PC-9 (cell line): ENCODE measurements at places on chromosomes 11 and 22. TPM values are rescaled to one million over a fixed set of nuclear protein-coding genes. Genes with fewer than 3 reads are reported as not detected.
A peak's percentile ranks its signal among the peaks of the same experiment; 100 is the strongest.

CTNND1 gene
- total RNA-seq = 340 and 413 TPM in 2 replicates

FOSL1 gene
- 58.8 and 69.9 TPM in 2 replicates for total RNA-seq

- no peaks in the 10 kb centered on the region for H3K36me3 ChIP-seq
- H3K27ac ChIP-seq = no peak overlapping the region
- no peak for DNase-seq
- H3K27me3 ChIP-seq = no peaks in the 10 kb centered on the region
- no peak overlapping the region for H3K4me3 ChIP-seq
- no peaks in the 10 kb centered on the region for H3K4me1 ChIP-seq
These were observed 19.3 kb downstream of the FLRT1 start for GRCh38 chr11:64055077-64055476.

DNA sequence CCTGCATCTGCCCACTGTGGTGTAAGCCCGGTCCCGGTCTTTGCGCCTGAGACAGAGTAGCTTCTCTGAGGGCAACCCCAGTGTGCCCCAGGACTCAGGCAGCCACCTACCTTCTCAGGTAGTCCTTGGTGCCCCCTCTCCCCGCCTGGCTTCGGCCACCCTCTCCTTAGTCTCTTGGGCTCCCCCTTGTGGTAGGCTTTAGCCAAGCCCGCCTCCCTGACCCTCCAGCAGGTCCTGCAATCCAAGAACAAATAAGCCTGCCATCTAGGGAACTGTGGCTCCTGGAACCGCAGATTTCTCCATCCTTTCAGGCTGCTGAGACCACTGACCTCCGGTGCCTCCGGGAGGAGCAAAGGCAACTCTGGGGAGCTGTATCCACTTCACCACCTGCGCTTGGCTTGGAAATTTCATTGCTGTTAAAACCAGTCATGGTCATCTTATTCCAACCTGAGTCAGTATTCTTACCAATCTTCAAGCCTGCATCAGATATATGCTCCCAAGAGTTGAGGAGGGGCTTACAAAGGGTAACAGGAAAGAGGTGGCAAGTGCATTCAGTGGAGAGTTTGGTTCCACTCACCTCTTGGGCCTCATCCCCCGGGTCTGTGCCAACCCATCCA is 52.8 kb upstream of the TENM4 start:
- no peak overlapping the region for H3K4me3 ChIP-seq
- no peak overlapping the region for H3K27ac ChIP-seq
- peaks cover 47% of the 10 kb centered on the region for H3K27me3 ChIP-seq
- no peaks in the 10 kb centered on the region for H3K36me3 ChIP-seq
- DNase-seq = peak; percentile 47

DNA sequence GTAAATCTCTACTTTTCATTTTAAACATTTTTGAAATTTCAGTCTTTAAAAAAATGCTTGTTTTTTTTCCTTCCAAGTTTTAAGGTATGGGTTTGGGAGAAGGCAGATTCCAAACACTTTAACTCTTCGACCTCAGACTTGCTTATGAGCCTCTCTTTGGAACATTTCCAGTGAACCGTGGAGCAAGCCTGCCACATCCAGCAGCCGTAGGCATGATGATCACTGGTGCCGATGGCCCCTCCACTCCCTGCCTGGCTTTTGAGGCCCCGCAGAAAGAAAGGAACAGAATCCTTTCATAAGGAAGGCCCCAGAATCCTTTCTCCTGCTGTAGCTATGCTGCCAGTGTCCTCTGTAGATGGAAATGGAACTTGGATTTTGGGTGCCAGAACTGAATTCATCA is 50.7 kb downstream of the BMAL1 start:
- peaks cover 32% of the 10 kb centered on the region for H3K4me1 ChIP-seq
- no peak for DNase-seq
- H3K36me3 ChIP-seq = no peaks in the 10 kb centered on the region
- H3K4me3 ChIP-seq = no peak overlapping the region
- H3K27ac ChIP-seq = no peak overlapping the region

DNA sequence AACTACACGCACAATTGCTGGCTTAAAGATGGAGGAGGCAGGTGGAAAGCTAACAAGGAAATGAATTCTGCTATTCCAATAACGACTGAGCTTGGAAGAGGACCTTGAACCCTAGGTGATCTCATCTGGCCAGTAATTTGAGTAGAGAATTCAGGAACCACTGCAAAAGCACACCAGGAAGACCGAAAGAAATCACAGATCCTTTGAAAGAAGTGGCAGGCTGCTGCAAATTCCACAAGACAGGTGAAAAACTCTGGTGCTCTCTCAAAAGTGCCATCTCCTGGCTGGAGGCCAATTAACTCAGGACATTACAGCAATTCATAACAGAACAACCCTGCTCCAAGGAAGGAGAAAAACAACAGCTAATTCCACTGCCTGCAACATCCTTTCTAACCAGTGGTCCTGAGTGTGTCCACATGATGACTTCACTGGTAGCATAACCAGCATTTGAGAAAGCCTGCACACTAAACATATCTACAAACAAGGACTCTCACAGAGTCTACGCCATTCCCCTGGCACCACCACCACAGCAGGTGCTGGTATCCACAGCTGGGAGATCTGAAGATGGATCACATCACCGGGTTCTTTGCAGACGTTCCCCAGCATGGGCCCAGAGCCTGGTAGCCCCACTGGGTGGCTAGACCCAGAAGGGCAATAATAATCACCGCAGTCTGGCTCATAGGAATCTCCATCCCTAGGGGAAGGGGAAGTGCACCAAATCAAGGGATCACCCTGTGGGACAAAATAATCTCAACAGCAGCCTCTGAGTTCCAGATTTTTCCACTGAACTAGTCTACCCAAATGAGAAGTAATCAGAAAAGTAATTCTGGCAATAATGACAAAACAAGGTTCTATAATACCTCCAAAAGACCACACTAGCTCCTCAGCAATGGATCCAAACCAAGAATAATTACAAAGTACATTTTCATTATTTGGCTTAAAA is 44.9 kb upstream of the CLTCL1 start:
- H3K4me1 ChIP-seq = no peaks in the 10 kb centered on the region
- no peak overlapping the region for H3K27ac ChIP-seq
- no peaks in the 10 kb centered on the region for H3K27me3 ChIP-seq
- DNase-seq = no peak
- no peaks in the 10 kb centered on the region for H3K36me3 ChIP-seq

CYP2D6 gene
- total RNA-seq = 6.7 TPM in 2 replicates
